HS-27A (cell line): ENCODE measurements at places on chromosomes 6 and 20.

- DNase-seq: no peak
These were observed 150.3 kb downstream of the AKAP7 start for GRCh38 chr6:131285548-131285947.

DNA sequence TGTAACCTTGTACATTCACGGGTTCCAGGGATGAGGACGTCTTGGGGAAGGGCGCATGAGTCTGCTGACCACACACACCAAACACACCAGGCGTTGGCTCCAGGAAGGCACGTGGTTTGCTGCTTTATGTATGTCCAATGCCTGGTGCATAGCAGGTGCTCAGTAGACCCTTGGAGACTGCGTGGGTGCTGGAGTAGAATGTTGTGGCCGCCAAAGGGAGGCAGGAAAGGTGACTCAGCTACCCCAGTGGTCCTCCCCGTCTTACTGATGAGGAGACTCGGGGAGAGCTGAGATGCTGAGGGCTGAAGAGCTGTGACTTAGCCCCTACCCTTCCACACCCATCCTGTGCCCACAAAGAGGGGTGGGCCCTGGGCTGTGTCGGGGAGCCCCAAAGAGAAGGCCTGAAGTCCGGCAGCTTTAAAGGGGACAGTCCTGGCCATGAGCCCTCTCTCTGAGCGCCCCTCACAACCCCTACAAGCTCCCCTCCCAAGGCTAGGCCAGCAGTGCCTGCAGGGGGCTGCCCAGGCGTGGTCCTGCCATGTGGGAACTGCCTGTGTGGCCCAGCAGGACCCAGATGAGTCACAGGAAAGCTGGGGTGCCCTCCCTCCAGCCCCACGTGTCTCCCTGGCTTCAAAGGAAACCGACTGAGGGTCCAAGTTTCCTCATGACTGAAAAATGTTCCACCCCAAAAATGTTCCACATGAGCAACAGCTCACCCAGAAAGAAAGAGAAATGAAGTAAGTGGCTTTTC is 28.0 kb upstream of the PTGIS start:
- DNase-seq: no peak

GRCh38 chr20:58469616-58470015 is 45.6 kb downstream of the APCDD1L start:
- no peak for DNase-seq

GRCh38 chr20:41412324-41413120 is 45.9 kb upstream of the EMILIN3 start:
- DNase-seq: no peak

GRCh38 chr6:30396833-30397479 is 52.0 kb downstream of the RPP21 start:
- peak; percentile 39 for DNase-seq

DNA sequence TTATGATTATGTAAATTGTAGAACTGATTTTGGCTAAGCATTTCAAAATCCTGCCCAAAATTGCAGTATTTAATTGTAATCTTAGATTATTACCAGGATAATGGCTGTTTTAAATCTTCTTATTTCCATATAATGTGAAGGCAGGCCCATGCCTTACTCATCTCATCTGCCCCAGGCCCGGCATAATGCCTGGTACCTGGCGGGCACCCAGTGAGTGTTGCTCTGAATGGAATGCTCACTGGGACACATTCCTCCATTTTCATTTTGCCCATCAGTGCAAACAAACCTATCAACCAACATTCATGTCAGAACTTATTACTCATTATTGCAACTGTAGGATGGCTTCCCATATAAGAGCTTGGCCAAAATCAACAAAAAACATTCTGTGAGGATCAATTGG is 22.8 kb downstream of the SAMD5 start:
- DNase-seq: no peak

DNA sequence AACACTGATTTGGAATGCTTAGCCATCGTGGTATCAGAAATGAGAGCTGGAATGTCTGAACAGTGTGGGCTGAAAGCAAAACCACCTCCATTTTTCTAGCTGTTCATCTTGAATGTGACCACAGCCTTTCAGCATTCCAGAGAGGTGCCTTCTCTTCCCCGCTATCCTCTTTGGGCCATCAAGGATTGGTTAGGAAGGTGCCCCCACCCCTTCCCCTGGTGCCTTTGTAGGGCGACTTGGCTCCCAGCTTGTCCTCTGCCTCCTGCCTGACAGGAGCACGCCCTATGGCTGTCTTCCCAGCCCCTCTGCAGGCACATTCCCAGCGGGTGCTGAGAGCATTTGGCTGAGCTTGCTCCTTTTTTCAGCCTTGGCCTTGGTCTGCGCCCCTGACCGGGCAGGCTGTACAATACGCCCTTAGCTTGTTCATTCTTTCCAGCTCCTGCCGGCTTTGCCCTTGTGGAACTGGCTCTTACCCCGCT is 97.5 kb downstream of the ARMC2 start:
- no peak for DNase-seq

DNA sequence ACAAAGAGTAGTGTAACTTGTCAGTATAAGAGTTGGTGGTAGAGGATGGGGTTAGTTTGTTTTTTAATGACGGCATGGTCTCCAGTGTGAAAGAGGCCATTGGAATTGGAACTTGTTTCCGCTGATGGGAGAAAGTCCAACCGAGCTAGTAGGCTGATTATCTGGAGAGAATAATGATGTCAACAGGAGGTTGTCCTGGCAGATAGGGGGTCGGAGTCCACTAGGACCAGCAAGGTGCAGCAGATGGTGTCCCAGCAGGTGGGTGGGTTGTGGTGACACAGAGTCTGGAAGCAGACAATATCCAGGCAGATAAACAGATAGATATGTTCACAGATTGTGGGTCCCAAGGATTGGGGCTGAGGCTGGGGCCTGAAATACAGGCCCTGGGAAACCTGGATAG is 35.1 kb downstream of the PKIB start:
- DNase-seq: no peak
